ENCODE measurements at places on chromosomes 2 and 18. TPM values are rescaled to one million over a fixed set of nuclear protein-coding genes. Genes with fewer than 3 reads are reported as not detected.

DNA sequence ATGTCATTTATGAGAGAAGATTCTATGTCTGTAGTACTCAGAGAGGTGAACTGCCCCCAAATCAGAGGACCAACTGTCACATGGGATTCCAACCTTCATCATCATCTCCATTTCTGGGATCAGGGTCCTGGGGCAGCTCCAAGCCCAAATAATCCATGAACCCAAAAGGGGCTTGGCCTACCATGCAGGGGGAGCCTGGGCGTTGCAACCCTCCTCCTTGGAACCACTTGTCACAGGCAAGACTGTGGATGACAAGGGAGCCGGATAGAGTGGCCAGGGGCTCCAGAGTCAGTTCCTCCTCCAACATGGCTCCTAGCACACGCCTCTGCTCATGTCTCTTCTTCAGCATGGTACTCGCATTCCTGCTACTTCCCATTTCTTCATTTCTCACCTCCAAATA lies 7.9 kb downstream of the CTLA4 start:
- H3K36me3 ChIP-seq: no peaks in the 10 kb centered on the region
- H3K27me3 ChIP-seq: no peaks in the 10 kb centered on the region
- no peak overlapping the region for H3K4me3 ChIP-seq
- no peak for DNase-seq
- H3K27ac ChIP-seq: no peak overlapping the region

- no peaks in the 10 kb centered on the region for H3K4me1 ChIP-seq
- no peaks in the 10 kb centered on the region for H3K36me3 ChIP-seq
- no peaks in the 10 kb centered on the region for H3K27me3 ChIP-seq
- no peak overlapping the region for H3K27ac ChIP-seq
- H3K4me3 ChIP-seq: no peak overlapping the region
Measured at GRCh38 chr2:60351802-60352201, 201.7 kb downstream of the BCL11A start.

DNA sequence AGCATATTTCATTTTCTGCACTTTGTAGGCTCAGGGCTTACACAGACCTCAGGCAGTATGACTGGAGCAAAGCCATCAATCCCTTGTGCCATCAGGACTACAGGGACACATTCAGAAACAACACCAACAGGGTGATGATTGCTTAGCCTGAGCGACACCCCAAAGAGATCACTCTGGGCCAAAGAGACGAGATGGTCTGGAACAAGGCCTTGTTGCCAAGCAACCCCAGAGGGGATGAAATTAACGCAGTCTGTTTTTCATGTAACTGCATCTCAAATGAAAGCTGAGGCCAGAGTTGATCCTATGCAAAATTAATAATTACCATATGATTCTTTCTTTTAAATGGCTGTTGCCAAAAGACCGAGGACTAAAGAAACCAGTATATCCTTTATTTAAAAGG lies 20.2 kb upstream of the B3GNT2 start:
- no peaks in the 10 kb centered on the region for H3K36me3 ChIP-seq
- H3K27ac ChIP-seq: no peak overlapping the region
- no peaks in the 10 kb centered on the region for H3K27me3 ChIP-seq
- DNase-seq: no peak

- H3K27me3 ChIP-seq: no peaks in the 10 kb centered on the region
- no peaks in the 10 kb centered on the region for H3K36me3 ChIP-seq
- no peaks in the 10 kb centered on the region for H3K4me1 ChIP-seq
- no peak overlapping the region for H3K27ac ChIP-seq
- no peak for DNase-seq
Measured at GRCh38 chr2:197947219-197947757, 142.9 kb downstream of the PLCL1 start.

GRCh38 chr18:70132999-70133398 lies 72.5 kb downstream of the RTTN start:
- no peaks in the 10 kb centered on the region for H3K4me1 ChIP-seq
- H3K4me3 ChIP-seq: no peak overlapping the region
- H3K36me3 ChIP-seq: peaks cover 21% of the 10 kb centered on the region
- H3K27ac ChIP-seq: no peak overlapping the region

DNA sequence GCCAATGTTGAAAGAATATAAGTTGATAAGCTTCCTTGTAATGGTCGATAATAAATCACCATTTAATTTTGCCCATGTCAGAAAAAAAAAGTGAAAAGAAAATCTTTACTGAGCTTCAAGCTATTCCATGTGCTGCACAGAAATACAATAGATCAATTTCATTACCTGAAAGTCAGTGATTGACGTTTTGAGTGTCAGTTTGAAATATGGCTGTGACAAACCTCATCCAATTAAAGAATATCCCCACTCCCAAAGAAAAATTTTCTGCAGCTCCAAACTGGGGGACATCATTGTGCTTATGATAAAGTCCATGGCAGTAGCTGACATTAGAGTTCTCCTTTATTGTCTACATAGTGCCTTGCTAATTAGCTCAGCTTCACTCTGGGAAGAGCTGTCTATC lies 184.8 kb upstream of the RPRM start:
- H3K27me3 ChIP-seq: no peaks in the 10 kb centered on the region
- H3K4me1 ChIP-seq: no peaks in the 10 kb centered on the region
- H3K27ac ChIP-seq: no peak overlapping the region
- no peak overlapping the region for H3K4me3 ChIP-seq

DNA sequence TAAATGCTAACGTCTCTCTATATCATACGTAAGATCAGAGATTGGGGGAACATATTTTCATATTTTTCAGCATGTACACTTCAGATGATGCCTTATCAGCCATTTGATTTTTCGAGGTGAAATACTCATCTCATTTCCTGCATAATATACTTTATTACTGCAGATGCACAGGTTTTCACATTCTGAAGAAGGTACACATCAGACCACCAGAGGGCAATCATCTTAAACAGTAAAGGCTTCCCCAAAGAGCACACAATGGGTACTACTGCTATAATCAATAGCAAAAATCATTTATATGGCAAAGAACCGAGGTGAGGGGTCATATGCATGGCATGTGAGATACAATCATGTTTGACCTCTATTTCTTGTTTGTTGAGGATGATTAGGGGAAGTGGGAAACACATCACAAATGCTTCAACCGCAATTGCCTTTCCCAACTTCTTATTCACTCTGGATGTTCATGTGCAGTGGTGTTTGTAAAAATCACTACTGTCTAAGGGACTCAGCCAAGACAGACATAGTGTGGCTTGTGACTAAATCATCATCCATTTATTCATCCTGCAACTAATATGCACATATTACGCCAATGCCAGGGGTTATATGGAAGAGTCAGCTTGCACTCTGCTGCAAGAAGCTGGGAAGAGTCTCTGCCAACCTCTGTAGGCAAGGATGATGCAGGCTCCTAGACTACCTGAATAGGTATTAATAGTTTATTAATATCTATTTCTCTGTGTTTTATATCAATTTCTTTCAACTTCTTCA lies 118.7 kb downstream of the EPB41L3 start:
- H3K36me3 ChIP-seq: no peaks in the 10 kb centered on the region
- H3K27me3 ChIP-seq: no peaks in the 10 kb centered on the region
- no peak overlapping the region for H3K4me3 ChIP-seq

DNA sequence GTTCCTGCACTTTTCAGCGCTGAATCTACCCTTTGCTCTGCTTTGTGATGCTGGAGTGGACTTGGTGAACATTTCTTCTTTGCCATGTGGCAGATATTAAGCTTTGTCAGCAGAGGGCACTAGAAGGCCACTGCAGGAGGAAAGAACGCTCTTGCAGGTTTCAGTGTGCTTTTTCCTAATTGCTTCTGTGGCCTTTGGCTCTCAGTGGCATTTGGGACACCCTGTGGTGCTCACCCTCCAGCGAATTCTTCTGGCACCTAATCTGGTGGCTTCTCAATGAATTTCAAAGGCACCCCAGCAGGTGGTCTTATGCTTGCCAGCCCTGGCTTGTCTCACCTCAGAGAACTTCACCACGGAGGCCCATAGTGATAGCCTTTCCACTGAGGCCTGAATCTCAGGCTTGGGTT lies 146.7 kb downstream of the MYO3B start:
- no peaks in the 10 kb centered on the region for H3K4me1 ChIP-seq
- H3K36me3 ChIP-seq: no peaks in the 10 kb centered on the region
- peak; percentile 79 for DNase-seq

DNA sequence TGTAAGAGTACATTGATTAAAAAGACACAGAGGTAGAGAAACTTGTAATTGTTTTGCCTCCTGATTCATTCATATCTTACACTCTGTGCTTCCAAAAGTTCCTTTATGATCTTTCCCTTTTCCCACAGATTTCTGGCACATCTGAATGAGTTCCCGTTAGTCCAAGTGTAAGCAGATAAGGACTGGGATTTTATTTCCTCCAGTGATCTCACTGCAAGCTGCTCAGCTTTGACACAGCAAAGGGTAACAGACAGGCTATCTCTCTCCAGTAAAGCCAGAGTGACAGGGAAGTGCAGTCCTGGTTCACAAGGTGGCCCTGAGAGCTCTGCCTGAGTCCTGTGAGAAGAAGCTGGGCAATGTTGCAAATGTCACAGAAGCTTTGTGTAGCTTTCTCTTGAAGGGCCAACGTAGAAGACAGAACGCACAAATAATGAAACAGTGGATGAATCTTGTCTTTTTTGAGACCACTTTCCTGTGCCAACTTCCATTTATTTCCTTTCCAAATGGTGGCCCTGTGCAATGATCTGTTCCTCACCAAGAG lies 32.5 kb upstream of the KCNE4 start:
- DNase-seq: no peak
- no peaks in the 10 kb centered on the region for H3K27me3 ChIP-seq
- H3K36me3 ChIP-seq: no peaks in the 10 kb centered on the region
- H3K27ac ChIP-seq: no peak overlapping the region
- no peak overlapping the region for H3K4me3 ChIP-seq
- H3K4me1 ChIP-seq: no peaks in the 10 kb centered on the region

- H3K27ac ChIP-seq: no peak overlapping the region
- H3K4me1 ChIP-seq: no peaks in the 10 kb centered on the region
- no peaks in the 10 kb centered on the region for H3K27me3 ChIP-seq
- no peak for DNase-seq
Measured at GRCh38 chr2:179692610-179693009, 168.8 kb downstream of the ZNF385B start.

DNA sequence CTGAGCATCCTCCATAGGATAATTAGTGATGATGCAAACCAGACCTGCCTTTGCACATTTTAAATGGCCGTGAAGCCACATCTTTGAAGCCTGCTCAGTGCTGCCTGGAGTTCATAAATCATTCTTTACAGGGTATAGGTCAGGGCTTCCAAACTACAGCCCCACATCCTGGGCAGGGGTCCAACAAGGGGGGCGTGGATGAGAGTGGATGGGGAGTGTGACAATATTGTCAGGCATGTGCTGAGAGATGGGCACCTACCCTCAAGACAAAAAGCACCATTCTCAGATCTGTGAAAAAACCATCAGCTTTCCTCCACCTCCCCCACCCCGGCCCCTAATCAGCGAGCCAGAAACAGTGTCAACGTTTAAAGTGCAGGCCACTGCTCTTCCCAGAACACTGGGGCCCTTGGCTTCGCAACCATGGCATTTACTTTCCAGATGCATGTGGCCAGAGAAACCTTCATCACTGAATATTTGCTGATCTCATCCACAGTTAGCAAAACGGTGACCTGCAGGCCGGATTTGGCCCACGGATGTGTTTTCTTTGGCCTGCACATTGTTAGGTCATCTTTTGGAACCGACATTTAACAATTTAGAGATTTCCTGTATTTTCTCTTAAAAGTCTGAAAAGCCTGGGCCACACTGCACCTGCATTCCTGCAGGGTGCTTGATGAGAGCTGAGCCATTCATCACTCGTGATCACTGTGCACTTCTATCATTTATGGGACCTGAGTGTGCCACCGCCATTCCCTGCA lies 130.7 kb downstream of the ANKRD44 start:
- H3K4me3 ChIP-seq: no peak overlapping the region
- no peaks in the 10 kb centered on the region for H3K27me3 ChIP-seq
- H3K36me3 ChIP-seq: peaks cover 1% of the 10 kb centered on the region
- H3K4me1 ChIP-seq: peaks cover 10% of the 10 kb centered on the region
- H3K27ac ChIP-seq: no peak overlapping the region

DNA sequence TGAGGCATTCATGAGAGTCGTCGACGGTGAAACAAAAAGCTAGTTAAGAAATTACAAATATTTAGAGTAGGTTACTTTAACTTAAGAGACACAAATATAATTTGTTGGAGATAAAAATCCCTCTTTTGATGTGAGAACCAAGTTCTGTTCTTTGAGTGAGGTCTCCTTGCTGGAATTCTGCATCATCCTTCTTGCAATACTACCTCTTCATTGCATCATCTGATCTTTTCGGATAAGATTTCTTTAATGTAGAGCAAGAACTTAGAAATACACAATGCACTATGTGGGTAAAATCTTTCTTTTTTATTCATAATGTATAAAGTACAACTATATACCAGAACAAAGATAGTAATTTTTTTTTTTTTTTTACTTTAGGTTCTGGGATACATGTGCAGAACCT lies 118.4 kb downstream of the ARL4C start:
- H3K27me3 ChIP-seq: peaks cover 3% of the 10 kb centered on the region
- H3K4me1 ChIP-seq: no peaks in the 10 kb centered on the region
- DNase-seq: no peak
- no peak overlapping the region for H3K4me3 ChIP-seq
- no peaks in the 10 kb centered on the region for H3K36me3 ChIP-seq
- H3K27ac ChIP-seq: no peak overlapping the region

DNA sequence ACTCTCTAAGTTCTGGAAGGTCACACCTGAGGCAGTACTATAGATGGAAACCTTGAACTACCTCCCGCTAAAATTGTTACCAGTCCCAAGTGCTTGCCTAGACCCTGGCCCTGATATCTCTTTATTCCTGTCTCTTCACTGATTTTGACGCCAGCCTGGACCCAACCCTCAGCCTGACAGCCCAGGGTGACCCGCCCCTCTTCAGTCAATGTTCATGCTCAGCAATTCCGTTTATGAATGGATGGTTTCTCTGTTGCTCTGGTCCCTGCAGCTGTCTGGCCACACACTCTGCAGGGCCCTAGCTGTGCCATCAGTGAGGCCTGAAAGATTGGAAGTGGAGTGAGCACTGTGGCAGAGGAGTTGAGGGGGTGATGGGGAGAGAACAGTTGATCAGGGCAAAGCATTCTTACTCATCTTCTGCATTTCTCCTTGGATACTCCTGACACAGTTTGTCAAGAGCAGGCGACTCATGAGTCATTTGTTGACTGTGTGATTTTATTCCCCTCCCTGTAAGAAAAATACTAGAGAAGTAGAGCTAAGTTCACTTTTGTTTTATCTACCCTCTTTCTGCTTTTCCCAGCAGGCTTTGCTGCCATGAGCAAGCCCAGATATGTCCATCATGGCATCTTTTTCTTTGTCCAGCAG lies 46.0 kb downstream of the NPAS2 start:
- peak; percentile 68 for DNase-seq
- H3K27ac ChIP-seq: peak overlapping the region; percentile 28
- peaks cover 3% of the 10 kb centered on the region for H3K36me3 ChIP-seq
- H3K27me3 ChIP-seq: no peaks in the 10 kb centered on the region
- H3K4me3 ChIP-seq: no peak overlapping the region

GYPC gene
- total RNA-seq: 43.6 TPM

REG3A gene
- not detected for total RNA-seq

KRTCAP3 gene
- total RNA-seq: 140 TPM

GPR75 gene
- total RNA-seq: not detected
